ENCODE measurements at places on chromosomes 2 and 18.

- no peak for DNase-seq
Observed at GRCh38 chr2:98028101-98028561, 32.4 kb upstream of the TMEM131 start.

- DNase-seq: no peak
Observed at GRCh38 chr2:195122653-195123052, 534.4 kb upstream of the SLC39A10 start.

- no peak for DNase-seq
Observed at GRCh38 chr2:189874586-189875320, 90.5 kb downstream of the PMS1 start.

DNA sequence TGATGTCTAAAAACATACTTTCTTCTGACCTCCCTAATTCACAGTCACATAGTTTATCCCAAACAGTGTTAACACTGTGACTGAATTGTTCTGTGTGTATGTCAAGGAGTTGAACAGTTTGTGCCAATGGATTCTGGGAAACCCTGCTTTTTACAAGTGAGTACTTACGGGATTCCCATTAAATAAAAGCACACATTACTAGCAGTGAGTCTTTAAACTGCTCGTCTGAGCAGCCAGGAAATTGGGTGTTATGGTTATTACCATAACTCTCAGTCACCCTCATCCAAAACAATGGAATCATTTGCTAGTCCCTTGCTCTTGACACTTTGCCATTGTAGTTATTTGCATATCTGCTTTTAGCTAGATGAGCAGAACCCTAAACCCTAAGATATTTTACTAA, 209.1 kb downstream of the ZNF385B start:
- no peak for DNase-seq

DNA sequence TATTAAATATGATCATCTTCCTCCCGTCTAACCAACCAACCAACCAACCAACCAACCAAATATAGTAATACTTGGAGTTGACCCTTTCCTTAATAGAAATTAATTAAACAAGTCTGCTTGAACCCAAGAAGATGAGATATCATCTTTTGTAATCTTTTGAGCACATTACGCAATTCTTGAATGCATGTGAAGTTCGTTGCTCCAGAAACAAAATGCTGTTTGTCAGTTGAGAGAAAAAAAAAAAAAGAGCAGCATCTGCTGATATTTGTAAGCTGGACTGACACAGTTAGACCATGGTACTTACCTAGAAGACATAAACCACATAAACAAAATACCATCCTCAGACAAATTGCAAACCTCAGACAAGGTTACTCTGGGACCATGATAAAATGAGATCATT, 9.2 kb upstream of the SERPINB2 start:
- DNase-seq: no peak

DNA sequence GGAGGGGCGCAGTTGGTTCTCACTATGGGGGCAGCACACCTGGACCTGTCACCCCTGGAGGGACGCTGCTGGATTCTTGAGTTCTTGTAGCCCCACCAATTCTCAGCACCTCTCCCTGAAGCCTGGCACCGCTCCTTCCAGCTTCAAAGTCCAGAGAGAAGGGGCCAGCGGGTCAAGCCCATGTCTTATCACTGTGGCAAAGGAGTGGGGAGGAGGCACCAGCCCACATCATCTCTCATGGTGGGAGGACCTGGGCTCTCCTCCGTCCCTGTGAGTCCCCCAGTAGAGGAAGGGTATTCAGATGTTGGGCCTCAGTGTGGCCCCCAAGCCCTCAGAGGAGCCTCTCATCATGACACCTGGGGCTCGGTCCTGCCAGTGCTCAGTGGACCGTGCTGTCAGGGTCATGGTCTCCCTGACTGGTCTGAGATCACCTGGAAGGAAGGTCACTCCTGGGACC, 67.4 kb downstream of the HS1BP3 start:
- DNase-seq: no peak

DNA sequence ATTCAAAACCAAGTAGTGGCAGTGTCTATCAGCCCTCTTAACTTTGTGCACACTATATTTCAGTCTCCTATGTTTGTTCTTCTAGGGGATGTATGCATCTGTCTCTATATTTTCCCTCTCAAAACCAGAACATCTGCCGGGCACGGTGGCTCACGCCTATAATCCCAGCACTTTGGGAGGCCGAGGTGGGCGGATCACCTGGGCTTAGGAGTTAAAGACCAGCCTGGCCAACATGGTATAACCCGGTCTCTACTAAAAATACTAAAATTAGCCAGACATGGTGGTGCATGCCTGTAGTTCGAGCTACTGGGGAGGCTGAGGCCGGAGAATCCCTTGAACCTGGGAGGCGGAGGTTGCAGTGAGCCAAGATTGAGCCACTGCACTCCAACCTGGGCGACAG, 9.9 kb upstream of the GAREM2 start:
- no peak for DNase-seq

DNA sequence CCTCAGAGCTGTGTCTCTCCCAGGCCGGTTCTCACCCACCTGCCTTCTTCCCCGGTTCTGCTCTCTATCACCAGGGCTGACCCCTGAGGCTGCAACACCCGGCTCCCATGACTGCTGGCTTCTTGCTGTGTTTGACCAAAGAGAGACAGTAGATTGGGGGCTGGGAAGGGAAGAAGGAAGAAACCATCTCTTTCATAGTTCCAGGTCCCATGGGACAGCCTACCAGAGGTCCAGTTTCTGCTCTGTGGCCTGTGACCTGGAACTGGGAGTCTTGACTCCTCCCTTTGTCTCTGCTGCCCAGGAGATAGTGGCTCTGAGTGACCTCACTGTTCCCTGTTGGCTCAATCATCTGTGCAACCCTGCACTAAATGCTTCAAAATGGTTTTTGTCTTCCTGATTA, 38.1 kb downstream of the ALPK2 start:
- no peak for DNase-seq

- DNase-seq: no peak
Observed at GRCh38 chr2:226018641-226019040, 619.1 kb downstream of the NYAP2 start.

DNA sequence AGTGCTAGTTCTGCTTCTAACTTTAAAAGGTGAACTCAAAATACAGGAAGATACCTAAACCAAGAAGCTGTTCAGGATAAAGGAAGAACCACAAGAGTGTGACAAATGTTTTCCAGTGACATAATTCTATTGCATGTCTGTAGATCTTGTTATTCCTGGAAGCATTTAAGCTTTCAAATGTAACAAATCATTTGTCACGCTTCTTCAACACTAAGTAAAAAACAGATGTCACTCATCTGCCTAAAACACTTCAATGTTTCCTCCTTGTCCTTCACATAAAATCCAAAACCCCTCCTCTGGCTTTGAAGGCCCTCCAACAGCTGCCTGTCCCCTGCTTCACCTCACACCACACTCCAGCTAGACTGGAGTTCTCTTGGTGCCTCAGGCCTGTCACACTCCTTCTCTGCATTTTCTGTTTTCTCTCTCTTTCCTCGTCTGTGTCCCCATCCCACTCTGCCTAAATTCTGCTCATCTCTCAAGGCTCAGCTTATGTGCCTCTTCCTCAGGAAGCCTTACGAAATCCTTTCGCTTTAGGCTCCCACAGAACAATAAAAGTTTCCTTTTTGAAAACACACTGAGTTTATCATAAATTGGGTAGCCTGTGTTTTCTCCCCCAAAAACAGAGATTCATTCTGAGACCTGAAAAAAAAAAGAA, 6.4 kb upstream of the CLEC4F start:
- no peak for DNase-seq

DNA sequence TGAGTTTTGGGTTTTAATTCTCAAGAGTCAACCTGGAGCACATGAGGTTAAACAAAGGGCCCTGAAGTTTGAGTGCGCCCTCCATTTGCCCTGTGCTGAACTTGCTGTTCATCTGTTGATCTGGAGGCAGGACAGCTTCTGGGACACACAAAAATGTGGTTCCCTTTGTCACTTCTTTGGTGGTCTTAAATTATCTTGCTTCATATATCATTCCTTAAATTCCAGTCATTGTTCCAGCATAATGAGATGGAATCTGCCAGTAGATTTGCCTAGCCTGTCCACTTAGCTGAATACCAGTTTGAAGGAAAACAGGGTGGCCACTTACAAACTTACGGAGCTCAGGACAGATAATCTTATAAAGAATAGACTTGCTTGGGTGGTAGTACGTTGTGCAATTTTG, 916 bp downstream of the CETN1 start:
- DNase-seq: no peak
